ENCODE measurements at places on chromosomes 13 and 19.
A peak's percentile ranks its signal among the peaks of the same experiment; 100 is the strongest.

GRCh38 chr13:51811920-51812451 is 8.0 kb upstream of the DHRS12 start:
- DNase-seq = no peak

- no peak for DNase-seq
These were observed 9.0 kb downstream of the PPP6R1 start for GRCh38 chr19:55249841-55250240.

DNA sequence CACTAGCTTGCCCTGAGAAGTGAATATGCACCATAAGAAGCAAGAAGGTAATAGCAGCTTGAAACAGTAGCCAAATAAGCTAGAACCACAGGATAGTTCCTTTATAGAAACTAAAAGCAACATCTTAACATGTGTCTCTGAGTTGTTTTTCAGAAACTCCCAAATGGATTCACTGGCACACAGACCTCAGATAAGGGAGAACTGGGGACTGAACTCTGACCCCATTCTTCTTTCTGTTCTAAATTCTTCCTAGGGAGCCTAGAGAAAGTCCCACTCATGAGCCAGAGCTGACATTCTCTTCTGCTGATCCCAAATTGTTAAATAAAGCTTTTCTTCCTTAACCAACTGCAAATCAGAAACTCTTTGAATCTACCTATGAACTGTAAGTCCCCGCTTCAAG is 146.1 kb downstream of the PCDH9 start:
- no peak for DNase-seq

DNA sequence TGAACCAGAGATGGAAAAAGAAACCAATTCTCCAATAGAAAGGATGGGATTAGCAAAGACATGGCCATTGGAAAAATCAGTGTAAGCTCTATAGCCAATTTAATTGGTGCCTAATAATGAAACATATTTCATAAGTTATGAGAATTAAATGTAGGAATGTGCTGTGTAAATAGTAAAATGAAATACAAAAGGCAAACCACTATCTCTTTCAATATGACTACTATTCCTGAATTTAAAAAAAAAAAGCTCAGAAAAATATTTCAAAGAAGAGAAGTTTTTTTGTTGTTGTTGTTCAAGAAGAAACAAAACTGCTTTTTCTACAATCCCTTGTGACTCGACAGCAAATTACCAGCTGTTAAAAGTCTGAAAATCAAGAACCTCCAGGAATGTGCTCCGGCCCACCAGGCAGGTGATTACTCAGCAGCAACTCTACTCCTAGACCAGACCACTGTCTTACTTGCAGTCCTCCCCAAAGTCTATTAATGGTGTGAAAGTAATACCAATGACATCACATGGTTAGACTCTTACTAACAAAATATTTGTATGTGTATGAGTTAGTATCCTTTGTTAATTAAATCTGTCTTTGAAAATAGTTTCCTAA is 362.4 kb downstream of the KCTD12 start:
- DNase-seq = no peak

DNA sequence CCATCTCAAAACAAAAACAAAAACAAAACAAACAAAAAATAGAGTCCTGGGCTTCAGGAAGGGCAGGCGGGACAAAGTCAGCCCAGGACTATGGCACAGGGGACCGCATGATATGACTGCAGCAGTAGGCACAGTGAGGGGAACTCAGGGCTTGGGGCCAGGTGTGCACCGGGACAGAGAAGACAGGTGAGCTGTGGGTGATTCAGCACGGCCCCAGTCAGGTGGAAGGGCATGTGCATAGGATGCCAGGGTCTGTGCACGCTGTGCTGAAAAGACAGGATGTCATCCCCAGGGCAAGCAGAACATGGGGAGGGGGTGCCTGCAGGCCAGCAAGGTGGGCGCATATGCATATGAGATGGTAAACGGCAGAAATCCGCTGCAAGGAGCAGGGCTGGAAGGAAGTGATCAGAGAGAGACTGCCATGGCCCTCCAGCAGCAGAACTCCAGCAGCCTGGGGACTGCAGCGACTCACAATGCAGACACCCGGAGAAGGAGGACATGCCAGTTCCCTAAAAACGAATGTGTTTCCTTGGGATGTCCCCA is 15.0 kb downstream of the EPS15L1 start:
- peak; percentile 9 for DNase-seq

DNA sequence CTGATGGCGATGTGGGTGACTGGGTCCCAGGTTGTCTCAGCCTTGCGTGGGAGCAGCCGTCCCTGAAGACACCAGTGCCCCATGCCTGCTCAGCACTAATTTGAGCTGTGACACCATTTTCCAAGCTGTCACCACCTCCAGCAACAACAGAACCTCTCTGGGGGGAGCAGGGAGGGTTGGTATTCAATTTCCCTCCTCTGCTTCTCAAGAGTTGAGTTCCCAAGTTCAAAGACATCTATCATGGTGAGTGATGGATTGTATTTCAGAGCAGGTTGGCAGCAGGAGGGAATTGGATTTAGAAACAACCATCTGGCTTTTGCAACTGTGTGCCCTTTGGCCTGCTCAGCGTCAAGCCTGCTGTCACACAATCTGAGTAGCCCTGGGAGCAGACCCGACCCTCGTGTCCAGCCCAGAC is 46.9 kb upstream of the UQCRFS1 start:
- DNase-seq = no peak

- peak; percentile 94 for DNase-seq
These were observed 35.6 kb downstream of the ATP11A start for GRCh38 chr13:112725346-112726015.

DNA sequence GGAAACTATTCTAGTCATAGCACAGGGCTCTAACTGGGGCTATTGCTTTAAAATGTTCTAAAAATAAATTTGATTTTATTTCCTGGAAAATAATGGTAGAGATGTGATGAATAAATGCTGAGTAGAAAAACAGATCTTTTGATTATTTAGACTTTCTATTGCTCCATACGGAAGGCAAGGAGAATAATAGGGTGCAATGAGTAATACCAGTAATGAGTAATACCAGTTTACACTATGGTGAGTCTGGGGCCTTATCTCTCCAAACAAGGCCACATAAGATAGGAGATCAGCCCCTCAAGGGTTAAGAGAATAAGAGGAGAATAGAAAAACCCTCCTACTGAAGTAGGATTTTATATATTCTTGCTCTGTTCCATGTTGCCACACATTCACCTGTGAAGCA is 390.4 kb downstream of the KLF5 start:
- no peak for DNase-seq

DNA sequence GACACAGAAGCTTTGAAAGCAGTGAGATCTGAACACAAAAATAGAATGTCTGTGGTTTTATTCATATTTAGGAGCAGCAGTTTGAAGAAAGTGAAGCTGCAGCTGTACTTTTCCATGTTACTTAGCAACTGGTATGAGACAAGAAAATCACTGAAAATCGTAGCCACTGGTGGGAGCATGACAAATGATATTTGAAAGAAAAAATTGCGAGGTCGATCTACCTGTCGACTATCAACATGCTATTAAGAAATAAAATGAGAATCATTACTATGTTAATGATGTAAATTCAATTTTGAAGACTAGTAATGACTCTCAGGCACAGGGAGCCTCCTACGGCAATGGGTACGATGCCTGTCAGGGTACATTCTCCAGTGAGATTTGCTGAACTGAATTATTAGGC is 436.4 kb downstream of the SLITRK5 start:
- no peak for DNase-seq

DNA sequence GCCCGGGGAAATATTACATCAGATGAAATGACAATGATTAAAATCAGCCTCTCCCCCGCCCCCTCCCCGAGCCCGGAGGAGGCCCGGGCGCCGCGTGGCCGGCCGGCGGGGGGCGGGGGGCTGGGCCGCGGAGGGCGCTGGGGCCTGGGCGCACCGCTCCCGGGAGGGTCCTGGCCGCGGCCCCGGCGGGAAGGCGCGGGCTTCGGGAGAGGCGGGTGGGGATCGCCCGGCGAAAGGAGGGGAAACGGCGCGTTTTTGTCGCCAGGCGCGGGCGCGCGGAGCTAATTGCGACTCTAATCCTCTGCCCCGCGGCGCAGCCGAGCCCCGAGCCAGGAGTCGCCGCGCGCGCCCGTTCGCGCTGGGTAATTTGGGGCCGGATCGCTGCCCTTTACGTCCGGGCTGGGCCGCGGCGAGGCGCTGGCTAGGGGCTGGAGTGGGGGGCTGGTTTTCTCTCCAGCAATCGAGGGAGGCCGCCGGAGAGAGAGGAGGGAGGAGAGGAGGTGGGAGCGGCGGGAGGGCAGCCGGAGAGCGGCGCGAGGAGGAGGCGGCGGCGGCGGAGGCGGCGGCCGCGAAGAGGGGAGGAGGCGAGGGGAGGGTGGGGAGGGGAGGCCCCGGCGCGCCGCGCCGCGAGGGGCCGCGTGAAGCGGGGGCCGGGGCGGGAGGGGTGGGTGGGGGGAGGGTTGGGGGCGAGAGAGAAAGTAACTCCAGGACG is at the start of gene KCTD15:
Gene KCTD15, plus strand, starts transcription at position 707 of the 712 bp plus-strand sequence. CDS start 3,585 bp downstream, outside the sequence.
- DNase-seq = peak; percentile 37

- DNase-seq = no peak
These were observed 49.5 kb downstream of the COL4A1 start for GRCh38 chr13:110257408-110257807.

- no peak for DNase-seq
These were observed 32.8 kb downstream of the ZSWIM9 start for GRCh38 chr19:48203222-48203793.

GRCh38 chr19:16369664-16370576 is 45.3 kb downstream of the KLF2 start:
- no peak for DNase-seq

DNA sequence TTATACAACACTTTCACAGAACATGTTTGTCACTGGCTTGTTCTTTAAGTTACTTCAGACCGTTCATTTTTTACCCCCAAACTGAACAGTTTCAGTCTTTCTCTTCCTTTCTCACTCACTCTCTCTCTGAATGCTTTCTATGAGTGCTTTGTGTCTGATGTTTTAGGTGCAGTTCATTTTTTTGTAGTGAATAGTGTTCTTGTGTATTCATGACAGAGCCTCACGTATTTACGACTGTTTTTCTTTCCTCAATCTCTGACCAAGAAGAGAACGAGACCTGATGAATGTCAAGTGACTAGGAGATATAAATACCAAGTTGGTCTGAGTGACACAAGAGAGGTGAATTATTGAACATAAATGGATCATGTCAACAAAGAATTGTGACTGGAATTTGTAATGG is 1525.0 kb upstream of the MIR17HG start:
- DNase-seq = no peak

DNA sequence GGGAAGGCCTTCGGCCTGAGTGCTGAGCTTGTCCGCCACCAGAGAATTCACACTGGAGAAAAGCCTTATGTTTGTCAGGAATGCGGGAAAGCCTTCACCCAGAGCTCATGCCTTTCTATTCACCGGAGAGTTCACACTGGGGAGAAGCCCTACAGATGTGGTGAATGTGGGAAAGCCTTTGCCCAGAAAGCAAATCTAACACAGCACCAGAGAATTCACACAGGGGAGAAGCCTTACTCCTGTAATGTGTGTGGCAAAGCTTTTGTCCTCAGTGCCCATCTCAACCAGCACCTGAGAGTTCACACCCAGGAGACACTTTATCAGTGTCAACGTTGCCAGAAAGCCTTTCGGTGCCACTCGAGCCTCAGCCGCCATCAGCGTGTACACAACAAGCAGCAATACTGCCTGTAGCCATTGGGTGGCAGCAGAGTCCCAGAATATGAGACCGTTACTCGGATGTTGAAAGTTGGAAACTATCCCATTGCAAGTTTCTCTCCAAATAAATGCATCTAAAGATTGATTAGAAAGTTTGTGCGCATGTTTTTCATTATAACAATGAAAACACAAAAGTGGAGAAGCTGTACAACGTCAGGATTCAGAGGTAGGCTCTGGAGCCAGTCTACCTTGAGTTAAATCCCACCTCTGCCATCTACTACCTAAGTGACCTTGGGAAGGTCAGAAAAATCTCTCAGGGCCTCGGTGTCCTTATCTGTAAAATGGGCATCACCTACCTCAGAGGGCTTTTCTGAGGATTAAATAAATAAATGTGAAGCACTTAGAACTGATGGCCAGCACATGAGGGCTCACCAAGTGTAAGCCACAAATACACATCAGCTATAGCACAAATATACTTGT is 21.1 kb downstream of the ZNF473 start:
- no peak for DNase-seq

DNA sequence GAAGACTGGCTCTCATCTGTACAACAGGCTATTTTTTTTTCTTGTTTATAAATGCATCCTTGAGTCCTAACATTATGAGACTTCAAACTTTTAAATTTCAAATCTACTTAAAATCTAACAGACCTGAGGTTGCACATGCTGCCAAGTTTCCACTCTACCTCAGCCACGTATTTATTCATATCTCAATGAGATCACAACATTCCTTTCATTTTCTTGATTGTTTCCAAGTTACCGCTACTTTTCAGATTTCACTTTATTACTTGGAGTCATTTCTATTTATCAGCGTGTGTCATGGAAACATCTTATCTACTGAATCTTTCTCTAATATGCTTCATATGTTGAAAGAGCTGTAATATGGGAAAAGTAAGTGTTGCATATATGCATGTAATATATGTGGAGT is 1257.5 kb upstream of the ATXN8OS start:
- no peak for DNase-seq

DNA sequence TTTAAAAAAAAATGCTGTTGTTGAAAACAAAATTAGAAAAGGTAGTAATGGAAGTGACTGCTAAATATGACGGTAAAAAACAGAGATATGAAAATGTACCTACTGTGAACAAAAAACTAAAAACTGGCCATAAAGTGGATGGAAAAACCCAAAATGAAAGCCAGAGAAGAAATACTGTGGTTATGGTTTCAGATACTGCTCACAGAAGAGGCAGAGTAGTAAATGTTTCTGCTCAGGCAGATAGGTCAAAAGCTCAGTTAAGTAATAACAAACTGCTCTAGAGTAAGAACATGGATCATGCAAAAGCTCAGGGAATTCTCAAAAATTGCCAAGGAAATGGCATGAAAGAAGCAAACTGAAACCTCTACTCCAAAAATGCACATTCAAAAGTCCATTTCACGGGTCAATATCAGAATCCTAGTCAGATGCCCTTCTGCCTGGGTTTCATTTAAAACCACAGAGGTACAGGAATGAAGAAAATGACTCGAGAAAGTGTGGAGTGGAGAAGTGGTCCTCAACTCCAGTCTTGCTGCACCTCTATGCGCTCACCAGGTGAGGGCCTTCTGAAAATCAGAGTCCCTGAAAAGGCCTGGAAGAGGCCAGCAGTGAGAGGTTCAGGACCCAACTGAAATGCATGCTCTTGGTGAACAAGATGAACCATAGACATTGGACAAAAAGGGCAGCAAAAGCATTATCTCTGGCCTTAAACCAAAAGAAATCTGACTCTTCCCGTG is 315.0 kb upstream of the SPRY2 start:
- no peak for DNase-seq
